ENCODE measurements at places on chromosomes 7 and 10.

DNA sequence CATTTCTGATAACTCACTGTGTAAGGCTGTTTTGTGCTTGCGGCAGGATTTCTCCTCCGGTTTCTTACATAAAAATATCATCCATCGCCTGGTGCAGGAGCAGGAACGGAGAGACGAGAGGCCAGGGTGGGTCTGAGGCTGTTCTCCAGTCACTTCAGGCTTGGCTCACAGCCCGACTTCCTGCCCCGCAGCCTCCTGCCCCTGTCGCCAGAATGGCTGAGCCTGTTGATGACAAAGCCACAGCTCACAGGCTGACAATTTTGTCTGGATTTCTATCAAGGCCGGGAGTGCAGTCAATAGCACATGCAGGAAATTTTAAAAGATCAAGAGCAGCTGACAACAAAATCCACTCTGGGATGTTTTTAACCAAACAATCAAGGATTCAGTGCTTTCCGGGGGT, 229.7 kb upstream of the ZNF32 start:
- DNase-seq = no peak

GRCh38 chr10:118955951-118956801, 73.3 kb upstream of the NANOS1 start:
- DNase-seq = no peak

GRCh38 chr10:23692736-23693135, 253.9 kb downstream of the OTUD1 start:
- DNase-seq = no peak

- no peak for DNase-seq
Observed at GRCh38 chr7:45921699-45922519, 837 bp upstream of the IGFBP3 start.

- DNase-seq = no peak
Observed at GRCh38 chr10:25457552-25457951, 282.8 kb downstream of the GPR158 start.

- DNase-seq = no peak
Observed at GRCh38 chr7:51142741-51143385, 173.7 kb downstream of the COBL start.

GRCh38 chr10:132945894-132946255, 3.5 kb upstream of the CFAP46 start:
- no peak for DNase-seq

DNA sequence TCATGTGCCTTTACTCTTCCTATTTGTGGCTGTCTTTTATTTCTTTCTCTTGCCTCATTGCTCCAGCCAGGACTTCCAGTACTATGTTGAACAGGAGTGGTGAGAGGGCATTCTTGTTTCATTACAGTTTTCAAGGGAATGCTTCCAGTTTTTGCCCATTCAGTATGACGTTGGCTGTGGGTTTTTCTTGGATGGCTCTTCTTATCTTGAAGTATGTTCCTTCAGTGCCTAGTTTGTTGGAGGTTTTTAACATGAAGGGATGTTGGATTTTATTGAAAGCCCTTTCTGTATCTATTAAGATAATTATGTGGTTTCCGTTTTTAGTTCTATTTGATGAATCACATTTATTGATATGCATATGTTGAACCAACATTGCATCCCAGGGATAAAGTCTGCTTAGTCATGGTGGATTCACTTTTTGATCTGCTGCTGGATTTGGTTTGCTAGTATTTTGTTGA, 96.8 kb downstream of the GLCCI1 start:
- DNase-seq = no peak

GRCh38 chr10:5530846-5531557, 6.2 kb downstream of the CALML3 start:
- no peak for DNase-seq

DNA sequence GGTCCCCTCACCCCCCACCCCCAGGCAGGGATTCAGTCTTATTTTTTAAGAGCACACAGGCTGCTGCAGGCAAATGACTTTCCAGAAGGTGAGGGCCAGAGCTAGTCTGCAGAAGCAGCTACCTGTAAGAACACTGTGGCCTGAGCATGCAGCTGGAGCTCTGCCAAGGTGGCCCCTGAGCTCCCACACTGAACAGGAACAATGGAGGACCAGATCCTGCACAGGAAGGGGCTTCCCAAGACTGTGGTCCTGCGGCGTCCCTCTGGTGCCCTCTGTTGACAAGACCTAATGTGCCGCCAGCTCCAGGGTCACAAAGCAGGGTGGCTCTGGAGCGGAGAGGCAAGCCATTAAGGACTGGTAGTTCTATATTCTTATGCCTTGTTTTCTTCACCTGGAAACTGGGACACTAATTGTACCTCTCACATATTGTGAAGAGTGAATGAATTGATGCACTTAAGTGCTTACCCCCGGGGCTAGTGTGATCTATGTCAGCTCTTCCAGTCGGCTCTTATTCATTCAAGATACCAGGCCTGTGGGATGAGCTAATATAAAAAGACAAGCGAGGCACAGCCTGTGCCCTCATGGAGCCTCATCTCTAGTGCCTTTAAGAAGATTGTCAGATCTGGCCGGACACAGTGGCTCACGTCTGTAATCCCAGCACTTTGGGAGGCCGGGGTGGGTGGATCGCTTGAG, 8.0 kb upstream of the BEND7 start:
- no peak for DNase-seq

- DNase-seq = no peak
Observed at GRCh38 chr7:136869991-136870865, 1.8 kb downstream of the CHRM2 start.

DNA sequence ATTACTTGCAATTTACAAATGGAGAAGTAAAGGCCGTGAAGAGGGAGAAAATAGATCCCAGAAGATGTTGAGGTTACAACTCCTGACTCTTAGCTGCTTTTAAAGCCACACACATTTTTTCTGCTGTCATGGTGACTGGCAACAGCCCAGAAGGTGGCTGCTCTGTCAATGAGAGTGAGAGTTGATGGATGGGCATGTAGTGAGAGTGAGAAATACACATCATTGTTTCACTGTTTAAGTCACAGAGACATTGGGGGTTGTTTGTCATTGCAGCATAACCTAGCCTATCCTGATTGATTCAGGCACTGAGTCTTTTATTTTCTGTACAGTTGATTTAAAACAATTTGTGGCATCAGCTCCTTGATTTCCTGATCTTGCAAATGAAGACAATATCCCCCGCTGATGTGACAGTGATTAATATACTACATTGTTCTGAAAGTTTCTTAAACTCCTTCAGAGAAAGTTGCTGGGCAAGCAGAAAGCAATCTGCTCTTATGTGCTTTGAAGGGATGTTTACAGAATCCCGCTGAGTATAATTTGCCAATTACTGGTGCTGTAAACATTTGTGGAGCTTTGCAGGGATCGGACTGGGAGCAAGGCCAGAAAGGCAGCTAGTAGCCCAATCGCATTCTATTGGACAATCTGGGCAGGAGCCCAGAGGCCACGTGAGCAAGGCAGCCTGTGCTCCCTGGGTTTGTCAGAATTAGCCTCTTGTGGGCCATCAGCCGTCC, 229.6 kb downstream of the PRPF18 start:
- DNase-seq = no peak

GRCh38 chr10:71308985-71309384, 10.1 kb upstream of the SLC29A3 start:
- DNase-seq = no peak

DNA sequence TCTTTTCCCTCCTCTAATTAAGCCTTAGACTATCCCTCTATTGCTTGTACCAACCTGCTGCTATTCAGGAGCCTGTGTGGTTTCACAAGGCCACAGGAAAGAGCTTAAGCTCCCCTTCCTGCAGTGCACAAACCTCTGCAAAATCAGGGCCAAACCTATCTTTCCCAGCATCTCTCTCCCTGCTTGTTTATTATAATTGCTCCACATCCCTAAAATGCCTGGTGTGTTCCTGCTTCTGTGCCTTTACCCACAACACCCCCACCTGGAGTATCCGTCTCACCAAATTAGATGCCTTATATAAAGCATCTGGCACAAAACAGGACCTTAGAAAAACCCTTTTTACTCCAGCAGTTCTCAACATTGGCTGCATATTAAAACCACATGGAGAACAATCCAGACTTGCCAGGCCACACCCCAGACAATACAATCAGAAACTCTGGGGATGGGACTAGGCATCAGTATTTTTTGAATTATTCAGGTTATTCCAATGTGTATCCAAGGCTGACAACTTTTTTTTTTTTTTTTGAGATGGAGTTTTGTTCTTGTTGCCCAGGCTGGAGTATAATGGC, 16.7 kb downstream of the SEC31B start:
- DNase-seq = no peak

- no peak for DNase-seq
Observed at GRCh38 chr7:1601956-1602355, 32.1 kb upstream of the PSMG3 start.

DNA sequence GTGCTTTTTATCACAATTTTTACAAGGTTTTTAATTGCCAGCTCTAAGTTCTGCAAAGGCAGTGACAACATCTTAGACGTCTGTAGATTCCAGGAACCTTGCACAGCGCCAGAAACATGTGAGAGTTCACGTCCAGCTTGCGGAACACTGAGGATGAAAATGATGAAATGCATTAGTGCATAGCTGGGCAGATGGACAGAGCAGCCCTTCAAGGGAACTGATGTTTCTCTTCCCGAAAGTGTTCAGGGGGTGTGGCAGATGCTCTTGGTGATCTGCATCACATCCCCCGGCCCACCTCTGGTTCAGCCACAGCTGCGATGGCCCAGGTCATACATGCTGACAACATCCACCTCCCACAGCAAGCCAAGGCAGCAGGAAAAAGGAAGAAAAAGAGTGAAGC, 40.9 kb downstream of the ITIH5 start:
- no peak for DNase-seq

DNA sequence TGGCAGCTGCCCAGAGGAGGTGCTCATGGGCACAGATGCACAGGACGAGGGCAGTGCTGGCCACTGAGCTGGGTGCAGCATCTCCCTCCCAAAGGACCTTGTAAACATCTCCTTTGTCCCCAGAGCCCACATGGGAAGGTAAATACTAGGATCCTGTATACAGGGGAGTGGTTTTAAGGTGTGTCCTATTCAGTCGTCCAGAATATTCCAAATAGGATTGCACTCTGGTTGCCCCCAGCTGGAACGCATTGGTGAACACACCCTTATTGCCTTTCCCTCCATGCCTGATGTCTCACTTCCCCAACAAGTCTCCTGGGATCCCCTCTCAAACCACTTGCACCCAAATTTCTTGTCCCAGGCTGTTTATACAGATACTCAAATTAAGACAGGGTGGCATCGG, 152.0 kb upstream of the PCBD1 start:
- no peak for DNase-seq

- DNase-seq = no peak
Observed at GRCh38 chr10:124622158-124622557, 122.0 kb downstream of the FAM53B start.

DNA sequence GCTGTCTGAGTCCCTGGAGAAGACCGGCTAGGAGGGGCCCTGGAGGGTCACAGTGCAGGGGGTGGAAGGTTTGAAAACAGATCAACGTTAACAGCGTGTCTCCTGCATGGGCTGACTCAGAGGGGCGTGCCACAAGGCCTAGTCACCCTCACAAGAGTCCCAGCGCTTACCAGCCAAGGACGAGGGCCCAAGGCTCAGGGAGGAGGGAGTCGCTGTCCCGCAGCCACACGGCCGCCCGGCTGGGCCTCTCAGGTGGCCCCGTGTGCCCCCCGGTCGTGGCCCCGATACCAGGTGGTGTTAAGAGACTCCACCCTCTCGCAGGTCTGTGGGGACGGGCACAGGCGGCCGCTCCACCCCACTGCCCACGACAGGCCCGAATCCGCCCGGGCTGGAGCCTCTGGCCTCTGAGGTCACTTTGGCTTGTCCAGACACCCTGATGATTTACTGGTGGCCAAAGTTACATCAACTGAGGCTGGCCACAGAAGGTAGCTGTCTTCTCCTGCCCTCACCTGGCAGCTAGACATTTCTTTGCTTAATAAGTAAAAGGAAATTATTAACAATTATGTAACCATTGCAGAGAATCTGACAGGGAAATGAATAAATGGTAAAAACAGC, 34.0 kb downstream of the FAM20C start:
- DNase-seq = no peak

- DNase-seq = no peak
Observed at GRCh38 chr7:41779918-41780317, 77.0 kb upstream of the INHBA start.

DNA sequence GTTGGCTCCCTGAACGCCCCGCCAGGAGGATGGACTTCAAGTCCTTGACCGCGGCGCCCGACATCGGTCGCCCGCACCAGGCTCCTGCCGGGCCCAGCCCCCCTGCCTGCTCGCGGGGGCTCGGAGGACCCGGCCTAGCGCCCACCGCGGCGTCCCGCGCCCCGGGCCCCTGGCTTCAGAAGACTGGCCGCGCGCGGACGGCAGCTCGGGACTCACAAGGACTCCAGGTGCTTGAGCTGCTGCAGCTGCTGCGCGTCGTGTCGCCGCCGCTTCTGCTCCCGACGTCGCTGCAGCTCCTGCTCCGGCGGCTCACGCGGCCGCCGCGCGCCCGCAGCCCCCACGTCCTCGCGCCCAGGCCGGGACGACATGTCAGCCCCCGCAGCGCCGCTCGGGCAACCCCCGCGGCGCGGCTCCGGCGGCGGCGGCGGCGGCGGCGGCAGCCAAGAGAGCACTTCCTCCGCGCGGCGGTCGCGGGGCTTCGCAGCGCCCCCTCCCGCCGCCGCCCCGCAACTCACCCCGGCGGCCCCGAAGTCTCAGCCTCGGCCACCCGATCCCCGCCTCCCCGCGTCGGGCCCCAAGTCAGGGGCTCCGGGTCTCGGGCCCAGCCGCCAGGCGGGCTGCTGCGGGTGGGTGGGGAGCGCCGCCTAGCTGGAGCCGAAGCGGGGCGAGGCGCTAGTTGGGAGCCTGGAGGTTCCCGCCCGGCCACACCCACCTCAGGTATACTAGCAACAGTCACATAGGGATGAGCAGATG, at the start of gene RP9:
TSS of gene RP9 (minus strand) at position 400 of the 753 bp plus-strand sequence. CDS start at position 368, 32 bp downstream.
- DNase-seq = peak; percentile 83

DNA sequence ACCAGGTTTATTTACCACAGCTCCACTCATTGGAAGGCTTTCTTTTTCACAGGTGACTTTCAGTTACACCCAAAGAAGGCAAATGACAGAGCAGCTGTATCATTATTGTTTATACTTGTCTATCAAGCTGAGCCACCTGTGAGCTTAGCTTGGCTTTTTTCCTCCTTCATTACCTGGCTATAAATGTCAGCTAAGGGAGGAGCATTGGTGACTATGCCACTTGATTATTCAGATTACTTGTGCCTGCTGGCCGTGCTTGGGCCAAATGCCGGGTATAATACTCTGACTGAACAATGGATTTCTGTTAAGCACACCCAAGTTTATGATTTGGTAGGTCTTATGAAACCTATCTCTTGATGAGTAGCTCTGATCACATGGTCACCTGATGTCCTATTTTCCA, 9.9 kb upstream of the GNAT3 start:
- DNase-seq = no peak
